Ammon's horn (tissue), 1 donor: ENCODE measurements at places on chromosomes 13 and 19.
A peak's percentile ranks its signal among the peaks of the same experiment; 100 is the strongest.

- no peak for DNase-seq
Observed at GRCh38 chr13:84705982-84706710, 823.9 kb upstream of the SLITRK1 start.

DNA sequence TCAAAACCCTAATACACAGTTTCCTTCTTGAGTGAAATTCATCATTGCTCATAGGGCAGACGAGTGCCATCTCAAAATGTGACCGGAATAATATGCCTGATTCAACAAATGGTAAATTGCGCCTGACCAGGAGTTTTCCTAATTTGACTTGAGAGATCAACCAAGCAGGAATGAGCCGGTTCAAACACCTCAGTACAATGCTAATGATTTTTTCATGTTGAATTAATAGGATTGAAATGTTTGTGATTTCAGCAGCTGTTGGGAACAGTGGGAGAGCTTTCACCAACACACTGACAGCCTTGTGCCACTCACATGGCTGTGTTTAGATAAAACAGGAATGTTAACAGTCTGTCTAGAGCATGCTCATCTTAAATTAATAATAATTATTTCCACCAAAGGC lies 484.8 kb downstream of the PCDH9 start:
- peak; percentile 20 for DNase-seq

DNA sequence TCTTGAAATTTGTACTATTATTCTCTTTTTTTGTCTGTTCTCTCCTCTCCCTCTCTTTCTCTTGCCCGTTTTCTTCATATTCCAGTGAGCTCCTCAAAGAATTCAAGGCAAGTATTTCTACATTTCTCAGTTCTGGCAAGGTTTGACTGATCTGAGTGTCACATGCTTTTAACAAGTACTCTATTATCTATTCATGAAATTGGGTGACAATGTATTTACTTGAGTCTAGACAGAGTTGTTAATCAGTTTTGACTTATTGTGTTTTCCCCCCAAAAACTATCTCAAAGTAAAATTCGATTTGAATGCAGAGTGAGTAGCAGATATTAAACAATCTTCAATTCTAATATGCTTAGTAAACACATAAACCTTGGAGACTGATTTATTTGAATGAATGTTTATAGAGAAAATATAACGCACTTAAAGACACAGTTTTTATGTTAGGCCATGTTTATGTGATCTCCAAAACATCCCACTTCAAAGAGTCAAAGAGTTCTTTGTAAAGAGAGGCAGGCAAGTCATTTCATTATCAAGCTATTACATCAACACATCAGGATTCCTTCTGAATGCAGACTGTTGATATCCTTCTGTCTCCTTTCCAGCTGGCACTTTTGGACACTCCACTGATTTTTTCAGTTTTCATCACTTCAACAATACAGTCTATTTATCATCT lies 166.6 kb downstream of the SLITRK6 start:
- DNase-seq, result peak; percentile 20

GRCh38 chr13:49569993-49570689 lies 15.2 kb downstream of the RCBTB1 start:
- DNase-seq, result no peak

- DNase-seq, result no peak
Observed at GRCh38 chr19:29837448-29837981, 25.7 kb downstream of the CCNE1 start.
